ENCODE measurements at places on chromosomes 2 and 18.

GRCh38 chr18:75799449-75800330 is 372.2 kb upstream of the SMIM21 start:
- no peak for DNase-seq

DNA sequence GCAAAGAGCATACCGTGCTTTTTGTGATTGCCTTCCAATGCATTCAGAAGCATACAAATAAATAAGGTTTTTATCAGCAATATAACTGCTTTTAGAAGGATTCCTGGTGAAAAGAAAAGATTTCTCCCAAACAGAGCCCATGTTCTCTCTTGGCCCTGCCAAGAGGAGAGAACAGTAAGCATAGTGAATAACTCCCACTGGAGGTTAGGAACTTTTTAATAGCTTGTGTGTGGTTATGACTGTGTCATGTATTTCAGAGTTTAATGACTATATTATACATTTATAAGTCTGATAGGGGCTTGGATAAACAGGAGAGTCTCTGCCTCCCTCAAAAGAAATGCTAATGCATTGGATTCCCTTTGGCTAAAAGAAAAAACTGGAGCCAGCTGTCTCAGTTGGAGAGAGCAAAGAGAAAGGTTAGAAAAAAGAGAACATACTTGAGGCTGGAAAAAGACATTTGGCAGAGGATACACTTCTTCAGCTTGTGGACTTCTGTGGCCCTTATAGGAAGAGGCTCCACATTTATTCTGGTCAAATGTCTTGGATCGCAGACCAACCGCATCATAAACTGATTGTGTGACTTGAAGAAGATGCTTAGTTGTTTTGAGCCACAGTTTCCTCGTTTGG is 63.0 kb upstream of the SPRED2 start:
- DNase-seq: no peak

DNA sequence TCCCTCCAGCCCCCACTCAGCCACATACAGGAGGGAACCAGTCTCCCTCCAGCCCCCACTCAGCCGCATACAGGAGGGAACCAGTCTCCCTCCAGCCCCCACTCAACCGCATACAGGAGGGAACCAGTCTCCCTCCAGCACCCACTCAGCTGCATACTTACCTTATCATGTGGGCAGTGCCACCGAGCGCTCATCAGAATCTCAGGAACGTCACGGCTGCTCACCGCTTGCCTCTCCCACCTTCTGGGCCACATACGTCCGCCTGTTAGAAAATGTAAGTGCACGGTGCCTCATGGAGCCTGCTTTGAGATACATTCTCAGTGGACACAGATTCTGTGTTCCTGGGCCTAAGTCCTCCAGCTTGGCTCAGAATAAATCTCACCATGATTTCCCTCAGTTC is 124.8 kb downstream of the PXDN start:
- no peak for DNase-seq

DNA sequence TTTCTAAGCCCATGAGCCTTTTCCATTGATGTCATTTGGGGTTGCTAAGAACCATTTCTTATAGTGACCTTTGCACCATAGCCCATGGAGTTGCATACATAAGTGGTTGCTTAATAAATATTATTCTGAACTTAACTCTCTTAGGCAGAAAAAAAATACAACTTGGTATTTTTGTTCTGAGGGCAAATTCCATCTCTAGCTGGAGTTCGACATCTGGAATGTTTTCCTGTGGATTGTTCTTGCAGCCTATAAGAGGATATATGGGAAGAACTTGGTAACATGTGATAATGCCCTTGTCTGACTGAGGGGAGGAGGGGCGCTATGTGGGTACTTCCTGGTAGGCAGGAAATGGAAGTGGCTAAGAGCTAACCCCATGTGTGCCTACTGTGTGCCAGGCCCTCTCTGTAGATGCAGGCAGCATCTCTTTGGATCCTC is 20.7 kb downstream of the IGFBP2 start:
- DNase-seq: no peak

- DNase-seq: no peak
Measured at GRCh38 chr2:217248312-217248935, 388.6 kb upstream of the TNP1 start.

GRCh38 chr2:121626777-121627524 is 22.3 kb downstream of the CLASP1 start:
- no peak for DNase-seq

- peak; percentile 97 for DNase-seq
Measured at GRCh38 chr2:240604291-240604938, 17.9 kb downstream of the CAPN10 start.

DNA sequence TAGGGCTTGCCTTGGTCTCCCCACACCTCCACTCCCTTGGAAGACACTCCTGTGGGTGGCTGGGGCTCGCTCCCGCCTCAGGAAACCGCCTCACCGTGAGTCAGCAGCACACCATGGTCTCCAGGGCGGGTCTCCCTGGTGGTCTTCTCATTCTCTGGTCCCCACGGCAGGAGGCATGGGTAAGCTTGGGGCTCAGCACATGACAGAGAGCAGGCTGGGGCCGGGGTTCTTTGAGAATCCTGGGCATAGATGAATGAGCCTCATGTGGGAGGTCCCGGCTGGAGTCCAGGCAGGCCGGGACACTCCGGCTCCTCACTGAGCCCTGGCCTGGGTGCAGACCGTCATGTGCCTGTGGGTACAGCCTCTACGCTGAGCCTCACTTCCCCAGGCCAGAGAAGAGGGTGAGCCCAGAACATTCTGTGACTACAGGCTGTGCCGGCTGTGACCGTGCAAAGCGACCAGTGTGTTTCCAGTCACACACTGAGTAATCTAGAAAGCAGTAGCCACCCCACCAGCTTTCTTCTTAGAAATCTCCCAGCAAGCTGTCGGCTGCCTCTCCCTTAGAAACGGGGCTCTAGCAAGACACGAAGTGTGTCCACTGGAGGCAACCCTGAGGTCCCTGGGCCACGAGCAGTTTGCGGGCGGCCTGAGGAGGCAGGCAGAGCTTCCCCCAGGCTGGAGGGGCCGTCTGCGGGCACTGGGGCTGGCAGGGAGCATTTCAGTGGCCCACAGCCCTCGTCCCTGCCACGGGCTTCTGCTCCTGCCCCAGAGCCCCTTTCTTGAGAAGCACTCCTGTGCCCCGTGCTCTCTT is 93.1 kb downstream of the RHOB start:
- no peak for DNase-seq

Data from H54 (cell line).